NCI-H2107 (cell line): ENCODE measurements at places on chromosomes 6 and 20.

- no peak for DNase-seq
Measured at GRCh38 chr6:82413868-82414267, 50.3 kb downstream of the TPBG start.

DNA sequence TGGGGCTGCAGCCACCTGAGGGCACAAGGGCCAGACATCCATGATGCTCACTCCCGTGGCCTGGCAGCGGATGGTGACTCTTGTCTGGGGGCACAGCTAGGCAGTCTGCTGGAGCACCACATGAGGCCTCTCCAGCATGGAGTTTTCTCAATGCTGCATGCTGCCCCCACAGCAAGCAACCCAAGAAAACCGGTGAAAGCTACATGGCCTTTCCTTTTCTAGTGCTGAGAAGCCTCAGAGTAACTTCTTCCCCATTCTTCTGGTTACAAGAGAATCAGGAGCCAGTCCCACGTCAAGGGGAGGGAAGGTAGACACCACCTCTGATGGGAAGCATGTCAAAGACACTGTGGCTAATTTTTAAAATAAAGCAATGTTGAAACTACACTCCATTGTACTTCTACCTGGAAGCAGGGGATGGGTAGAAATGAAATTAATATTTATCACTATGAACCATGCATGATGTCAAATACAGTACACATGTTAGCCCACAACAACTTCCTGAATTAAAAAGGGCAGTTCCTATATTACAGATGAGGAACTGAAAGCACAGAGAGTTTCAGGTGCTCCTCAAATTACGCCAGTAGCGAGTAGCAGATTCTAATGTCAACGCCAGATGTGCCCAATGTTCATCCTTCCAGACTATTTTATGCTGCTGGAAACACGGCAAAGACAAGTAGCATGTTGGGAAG, 101.5 kb downstream of the LAMP5 start:
- DNase-seq: no peak

DNA sequence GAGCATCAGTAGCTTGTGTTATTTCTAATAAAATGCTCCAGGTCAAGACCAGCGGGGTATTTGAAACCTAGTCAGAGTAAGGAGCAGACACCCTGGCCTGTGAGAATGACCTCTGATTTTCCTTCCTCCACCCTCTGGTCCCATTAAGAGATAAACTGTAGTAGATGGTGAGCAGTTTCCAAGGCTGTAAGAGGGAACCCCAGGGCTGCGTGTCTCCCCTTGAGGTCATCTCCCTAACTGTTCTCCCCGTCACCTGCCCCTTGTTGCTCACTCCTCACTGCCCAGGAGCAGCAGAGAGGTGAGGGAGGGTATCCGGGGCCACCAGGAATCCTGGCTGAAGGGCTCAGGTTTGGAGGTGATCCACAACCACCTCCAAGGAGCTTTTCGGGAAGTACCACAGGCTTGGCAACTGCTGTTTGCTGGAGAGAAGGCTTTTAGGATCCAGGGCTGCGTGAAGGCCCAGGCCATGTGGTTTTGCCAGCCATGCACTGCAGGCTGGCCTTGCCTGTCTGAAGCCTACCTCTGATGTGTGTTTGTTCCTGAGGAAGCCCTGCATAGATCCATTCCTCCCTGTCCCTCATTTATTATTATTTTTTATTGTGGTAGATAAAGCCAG, 62.5 kb downstream of the RREB1 start:
- DNase-seq: no peak

DNA sequence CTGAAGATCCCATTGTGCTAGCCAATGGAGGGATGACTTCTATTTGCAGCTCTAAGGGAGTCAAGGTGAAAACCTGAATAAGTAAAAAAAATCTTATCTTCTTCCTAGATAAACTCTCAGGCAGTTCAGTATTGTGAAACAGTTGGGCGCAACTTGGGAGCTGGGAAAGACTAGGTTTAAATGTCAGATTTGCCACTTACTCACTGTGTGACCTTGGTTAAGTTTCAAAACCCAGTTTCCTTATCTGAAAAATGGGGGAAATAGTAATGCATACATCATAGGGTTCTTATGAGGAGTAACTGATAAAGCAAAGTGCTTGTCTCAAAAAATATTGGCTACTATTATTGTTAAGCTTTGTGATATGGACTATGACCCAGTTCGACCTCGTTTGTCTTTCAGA, 88.8 kb downstream of the CD83 start:
- no peak for DNase-seq

DNA sequence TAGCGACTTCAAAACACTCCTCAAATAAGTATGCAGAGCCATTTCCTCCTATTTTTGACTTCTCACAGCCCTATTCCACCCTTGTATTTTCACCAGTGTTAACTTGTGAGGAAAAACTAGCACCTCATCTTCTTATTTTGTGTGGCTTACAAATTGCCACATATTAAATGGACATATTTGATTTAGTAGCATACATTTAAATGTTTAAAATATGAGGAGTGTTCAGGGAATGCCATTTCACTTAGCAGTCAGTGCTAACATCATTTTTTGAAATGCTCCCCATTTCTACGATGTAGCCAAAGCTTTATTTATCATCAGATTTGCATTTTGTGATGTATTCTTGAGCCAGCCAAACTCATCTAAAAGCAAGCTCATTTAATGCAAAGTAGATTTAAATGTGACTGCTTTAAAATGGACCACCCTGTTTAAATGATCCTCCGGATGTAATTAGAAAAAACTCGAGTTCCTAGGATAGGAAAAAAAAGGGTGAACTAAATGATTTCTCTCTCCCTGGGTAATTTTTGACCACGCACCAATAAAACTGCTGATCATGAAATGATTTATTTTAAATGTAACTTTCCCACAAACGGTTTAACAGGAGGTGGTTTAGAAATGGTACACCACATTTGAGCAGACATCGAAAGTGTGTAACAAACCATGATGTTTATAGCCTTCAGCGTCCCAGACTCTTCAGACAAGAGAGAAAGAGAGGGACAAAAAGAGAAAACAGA, 172.6 kb downstream of the CD83 start:
- DNase-seq: no peak

- DNase-seq: no peak
Measured at GRCh38 chr6:139449611-139450000, 75.2 kb upstream of the CITED2 start.
